Amniotic epithelial cell (primary cell): ENCODE measurements at places on chromosomes 13 and 19.

DNA sequence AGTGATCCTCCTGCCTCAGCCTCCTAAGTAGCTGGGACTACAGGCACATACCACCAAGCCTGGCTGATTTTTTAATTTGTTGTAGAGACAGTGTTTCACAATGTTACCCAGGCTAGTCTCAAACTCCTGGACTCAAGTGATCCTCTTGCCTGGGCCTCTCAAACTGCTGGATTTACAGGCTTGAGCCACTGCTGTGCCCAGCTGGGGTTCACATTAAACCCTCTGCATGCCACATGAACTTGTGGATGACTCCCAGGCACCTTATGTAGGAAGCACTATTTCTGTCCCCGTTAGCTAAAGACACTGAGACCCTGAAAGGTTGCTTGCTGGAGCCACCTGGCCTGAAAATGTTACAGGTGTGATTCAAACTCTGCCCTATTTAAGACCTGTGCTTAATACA is 10.5 kb downstream of the MYH14 start:
- DNase-seq: no peak

DNA sequence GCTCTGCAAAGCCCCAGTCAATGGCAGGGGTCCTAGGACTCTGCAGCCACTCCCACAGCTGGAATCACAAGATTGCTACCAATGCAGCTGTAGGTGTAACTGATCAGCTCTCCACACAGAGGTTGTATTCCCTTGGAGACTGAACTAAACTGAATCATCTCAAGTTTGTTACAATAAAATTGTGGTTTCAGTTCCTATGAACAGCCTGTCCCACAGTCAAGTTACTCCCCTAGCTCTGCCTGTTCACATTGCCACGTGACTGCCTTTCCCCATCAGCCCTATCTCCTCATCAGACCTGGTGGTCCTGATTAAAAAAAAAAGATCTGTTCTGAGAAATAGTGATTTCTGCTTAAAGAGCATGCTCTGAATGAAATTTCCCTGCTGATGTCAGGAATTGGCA is 287.9 kb upstream of the NBEA start:
- DNase-seq: peak; percentile 24

DNA sequence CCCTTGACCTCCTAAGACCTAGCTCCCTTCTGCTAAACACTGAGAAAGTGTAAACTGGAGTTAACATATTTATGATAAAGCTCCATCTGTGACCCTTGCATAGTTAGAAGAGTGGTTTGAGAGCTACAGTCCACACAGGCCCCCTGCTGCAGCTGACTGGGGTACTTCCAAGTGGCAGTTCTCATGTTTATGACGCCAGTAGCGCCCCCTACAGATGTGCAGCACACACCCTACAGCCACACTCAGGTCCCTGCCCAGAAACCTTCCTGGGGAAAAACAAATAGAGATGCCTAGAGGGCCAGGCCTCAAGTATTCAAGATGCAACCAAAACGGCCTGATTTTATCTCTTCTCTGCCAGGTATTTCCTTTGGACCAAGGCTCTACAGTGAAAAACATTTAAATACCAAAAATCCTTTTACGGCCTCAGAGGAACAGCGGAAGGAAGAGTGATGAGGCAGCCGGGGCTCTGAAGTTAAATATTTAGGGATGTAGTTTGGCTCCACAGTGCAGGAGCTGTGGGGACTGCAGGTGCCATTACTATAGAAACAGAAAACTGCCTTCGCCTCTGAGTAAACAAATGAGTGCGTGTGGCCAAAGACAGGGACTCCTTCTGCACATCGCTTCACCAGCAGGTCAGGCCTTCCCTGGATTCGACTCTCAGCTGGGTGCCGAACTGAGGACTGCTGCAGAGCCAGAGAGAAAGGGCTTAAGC is 553.1 kb downstream of the EFNB2 start:
- DNase-seq: no peak

DNA sequence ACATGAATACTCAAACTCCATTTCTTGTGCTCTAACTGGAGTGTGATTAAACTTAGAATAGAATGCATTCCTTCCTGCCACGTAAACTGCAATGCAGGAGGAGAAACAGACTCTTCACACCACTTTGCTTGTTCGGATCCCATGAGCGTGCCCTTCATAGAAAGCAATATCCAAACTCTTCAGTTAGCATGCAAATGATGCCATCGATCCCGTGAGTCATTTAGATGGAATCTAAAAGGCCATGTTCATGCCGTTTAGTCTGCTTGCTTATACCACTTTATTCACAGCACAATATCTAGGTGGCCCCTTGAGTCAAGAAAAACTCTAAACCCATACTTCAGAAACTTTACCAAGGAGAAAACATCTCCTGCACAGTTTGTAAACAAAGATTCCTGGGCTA is 225.8 kb downstream of the OXGR1 start:
- no peak for DNase-seq

DNA sequence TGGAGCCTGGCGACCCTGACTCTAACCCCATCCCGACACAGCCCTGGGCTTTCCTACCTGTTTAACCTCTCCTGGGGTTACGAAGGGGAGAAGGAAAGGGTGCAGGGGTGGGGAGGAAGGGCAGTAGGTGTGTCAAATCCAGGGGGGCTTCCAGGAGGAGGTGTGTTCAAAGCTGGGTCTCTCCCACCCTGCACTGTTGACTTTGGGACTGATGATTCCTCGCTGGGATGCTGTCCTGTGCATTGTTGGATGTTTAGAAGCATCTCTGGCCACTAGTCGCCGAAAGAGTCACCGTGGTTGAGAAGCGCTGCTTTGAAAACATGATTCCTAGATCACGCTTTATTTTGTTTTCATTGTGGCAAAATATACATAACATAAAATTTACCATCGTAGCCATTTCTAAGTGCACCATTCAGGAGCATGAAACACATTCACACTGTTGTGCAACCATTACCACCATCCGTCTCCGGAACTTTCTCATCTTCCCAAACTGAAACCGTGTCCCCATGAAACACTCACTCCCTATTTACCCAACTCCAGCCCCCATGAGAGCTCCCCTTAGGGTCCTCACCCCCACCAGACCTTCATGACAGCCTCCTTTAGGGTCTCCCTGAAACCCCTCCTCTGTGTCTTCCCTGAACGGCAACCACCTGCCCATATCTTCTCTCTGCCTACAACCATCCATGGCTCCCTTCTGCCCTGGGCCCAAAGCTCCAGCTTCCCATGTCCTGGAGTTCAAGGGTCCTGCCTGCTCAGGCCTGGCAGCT is 4.4 kb upstream of the FCER2 start:
- DNase-seq: no peak

GRCh38 chr13:76944456-76944855 is 3.9 kb upstream of the ACOD1 start:
- peak; percentile 77 for DNase-seq

- DNase-seq: no peak
These were observed 56.9 kb upstream of the ZNF254 start for GRCh38 chr19:24029941-24030636.

GRCh38 chr13:111166882-111167675 is 52.0 kb downstream of the ARHGEF7 start:
- DNase-seq: no peak
